ENCODE measurements at places on chromosomes 2 and 18.

DNA sequence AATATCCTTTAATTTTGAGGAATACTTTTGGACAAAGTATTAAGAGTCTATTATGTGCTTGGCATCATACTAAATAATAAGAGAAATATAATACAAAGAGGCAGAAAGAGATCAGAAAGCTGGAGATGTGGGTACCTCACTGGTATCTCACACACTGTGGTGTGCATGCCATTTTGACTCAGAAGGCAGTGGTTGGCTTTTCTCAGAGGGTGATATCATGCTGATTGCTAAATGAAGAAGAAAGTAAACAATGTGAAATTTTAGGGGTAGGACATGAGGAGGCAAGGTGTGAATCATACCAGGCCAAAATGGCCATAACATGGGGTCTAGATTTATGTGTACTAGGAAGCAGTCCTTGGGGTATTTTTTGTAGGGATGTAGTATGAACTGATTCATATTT lies 16.6 kb upstream of the SPOPL start:
- DNase-seq, result no peak

GRCh38 chr2:224596289-224596688 lies 11.1 kb upstream of the CUL3 start:
- no peak for DNase-seq

GRCh38 chr2:66536997-66537396 lies 102.1 kb downstream of the MEIS1 start:
- no peak for DNase-seq

DNA sequence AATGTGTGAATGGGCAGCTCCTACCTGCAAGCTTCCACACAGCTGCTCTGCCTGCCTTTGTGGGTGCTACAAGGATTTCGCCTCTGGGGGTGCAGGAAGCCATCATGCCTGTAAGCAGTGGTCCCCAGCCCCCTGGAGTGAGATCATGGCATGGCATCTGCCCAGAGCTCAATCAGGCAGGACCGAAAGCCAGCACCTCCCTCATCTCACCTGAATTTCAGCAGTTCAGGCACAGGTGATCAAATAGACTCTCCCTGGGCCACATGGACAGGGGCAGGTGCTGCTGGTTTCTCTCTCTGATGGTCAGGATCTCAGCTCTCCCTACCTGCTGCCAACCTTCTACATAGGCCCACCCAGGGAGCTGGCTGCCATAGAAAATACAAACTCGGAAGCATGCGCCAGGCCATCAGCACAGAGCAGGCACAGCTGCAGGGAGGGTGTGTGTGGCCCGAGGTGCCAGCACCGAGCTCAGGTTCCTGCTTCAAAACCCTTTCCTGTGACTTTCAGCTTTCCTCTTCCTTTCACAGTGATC lies 133.2 kb upstream of the ID2 start:
- DNase-seq, result no peak

DNA sequence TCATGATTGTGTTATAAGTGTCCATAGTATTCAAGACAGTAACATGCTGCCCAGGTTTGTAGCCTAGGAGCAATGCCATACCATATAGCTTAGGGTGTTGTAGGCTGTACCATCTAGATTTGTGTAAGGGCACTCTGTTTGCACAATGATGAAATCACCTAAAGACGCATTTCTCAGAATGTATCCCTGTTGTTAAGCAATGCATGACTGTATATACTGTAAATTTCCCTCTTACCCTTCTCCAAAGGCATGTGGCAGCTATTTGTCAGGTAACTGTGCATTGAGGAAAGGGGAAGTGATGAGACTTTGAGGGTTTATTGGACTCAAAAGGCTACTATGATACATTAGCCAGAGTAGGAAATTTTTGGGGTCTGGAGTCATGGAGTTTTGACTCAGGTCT lies 180.8 kb downstream of the VAPA start:
- no peak for DNase-seq

DNA sequence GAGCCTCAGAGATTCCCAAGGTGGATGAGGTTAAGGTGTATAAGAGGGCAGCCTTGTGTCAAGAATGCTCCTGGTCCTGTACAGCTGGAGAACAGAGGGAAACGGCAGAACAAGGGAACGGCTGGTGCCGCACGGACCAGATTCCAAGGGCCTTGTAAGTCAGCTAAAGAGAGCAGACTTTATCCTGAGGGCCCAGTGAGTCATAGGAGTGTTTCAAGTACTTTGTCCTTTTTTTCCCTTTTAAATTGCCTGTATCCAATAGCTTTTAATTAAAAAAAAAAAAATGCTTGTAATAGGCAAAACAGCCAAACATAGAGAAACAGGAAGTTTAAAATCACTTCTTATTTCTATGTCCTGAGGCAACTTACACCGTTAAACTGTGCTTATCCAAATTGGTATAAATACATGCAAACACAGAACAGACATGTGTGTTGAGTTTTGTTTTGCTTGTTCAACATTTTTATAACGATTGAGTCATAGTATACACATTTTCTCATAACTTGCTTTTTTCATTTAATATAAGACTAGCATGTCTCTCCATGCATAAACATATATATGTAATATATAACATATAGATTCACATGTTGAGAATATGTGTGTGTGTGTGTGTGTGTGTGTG lies 42.1 kb upstream of the EVA1A start:
- no peak for DNase-seq

- DNase-seq, result no peak
Measured at GRCh38 chr18:73750052-73750451, 397.6 kb downstream of the FBXO15 start.

DNA sequence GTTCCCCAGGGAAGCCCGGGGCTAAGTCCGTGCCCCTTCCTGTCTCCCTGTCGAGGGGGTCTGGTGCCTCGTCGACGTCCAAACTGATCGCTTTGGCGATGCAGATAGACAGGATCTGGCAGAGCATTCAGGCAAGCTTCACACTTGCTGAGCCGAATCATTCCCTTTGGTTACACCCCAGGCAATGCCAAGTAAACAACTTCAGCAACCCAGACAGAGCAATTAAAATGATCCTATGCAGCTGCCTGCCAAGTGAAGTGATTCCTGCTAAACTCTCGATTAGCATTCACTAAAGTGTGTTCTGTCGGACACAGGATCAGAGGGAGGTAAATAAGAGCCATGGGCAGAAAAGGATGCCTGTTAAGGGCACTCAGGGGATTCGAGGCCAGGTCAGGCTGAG lies 108.2 kb upstream of the RAB12 start:
- DNase-seq, result no peak

DNA sequence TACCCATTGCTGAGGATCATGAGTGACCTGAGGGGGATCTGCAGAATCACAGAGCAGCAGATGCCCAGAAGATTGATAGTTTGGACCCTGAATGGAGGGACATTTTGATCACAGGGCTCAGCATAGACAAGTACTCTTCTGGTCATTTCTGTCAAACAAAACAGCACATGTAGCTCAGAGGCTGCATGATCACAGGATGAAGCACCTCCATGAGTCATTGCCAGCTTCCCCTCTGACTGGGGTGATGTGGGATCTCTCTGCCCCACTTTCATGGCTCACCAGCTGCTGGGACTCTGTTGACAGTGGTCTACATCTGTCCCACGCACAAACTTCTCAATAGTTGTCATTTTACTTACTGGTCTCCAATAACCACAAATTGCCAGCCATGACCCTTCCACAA lies 264.1 kb downstream of the RPIA start:
- no peak for DNase-seq
